Ascending aorta (tissue), 2 donors: ENCODE measurements at places on chromosomes 11 and 22.

DNA sequence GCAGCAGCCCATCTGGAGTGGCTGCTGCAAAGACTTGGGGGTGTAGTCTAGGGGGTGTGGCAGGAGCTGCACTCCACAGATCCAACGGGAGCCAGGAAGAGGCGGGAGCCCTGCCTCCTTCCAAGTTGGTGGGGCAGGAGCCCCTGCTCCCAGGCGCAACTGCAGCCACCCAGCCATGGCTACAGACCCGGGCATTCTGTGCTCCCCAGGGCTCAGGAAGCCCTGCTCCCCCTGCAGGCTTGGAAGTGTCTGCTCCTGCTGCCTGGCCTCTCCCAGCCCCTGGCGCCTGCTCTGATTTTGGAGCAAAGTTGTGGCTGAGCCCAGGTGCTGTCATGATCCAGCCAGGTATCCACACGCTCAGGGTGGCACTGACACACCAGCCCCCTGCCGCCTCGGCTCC lies 58.5 kb downstream of the CCDC34 start:
- H3K36me3 ChIP-seq: no peaks in the 10 kb centered on the region
- no peak overlapping the region for H3K27ac ChIP-seq
- no peak overlapping the region for H3K4me3 ChIP-seq
- H3K4me1 ChIP-seq: peaks cover 2% of the 10 kb centered on the region

DNA sequence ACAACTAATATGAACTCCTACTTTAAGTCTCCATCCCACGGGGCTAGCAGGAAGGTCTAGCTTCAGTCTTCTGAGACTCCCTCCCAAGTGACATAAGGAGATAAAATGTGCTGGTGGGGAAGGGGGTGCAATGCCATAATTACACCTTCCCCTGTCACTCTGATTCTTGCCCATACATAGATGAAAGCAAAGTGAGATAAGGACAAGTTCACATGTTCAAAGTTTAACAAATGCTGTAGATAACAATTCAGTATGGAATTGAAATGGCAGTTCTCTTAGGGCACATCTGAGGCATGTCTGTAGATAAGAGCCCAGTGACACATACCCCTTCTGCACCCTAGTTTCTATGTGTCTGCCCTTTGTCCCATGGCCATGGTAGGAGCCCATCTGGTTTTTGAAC lies 38.2 kb upstream of the PANX1 start:
- H3K4me3 ChIP-seq: no peak overlapping the region
- no peak for DNase-seq
- no peaks in the 10 kb centered on the region for H3K4me1 ChIP-seq
- H3K27me3 ChIP-seq: no peaks in the 10 kb centered on the region
- no peaks in the 10 kb centered on the region for H3K36me3 ChIP-seq
- H3K27ac ChIP-seq: no peak overlapping the region

DNA sequence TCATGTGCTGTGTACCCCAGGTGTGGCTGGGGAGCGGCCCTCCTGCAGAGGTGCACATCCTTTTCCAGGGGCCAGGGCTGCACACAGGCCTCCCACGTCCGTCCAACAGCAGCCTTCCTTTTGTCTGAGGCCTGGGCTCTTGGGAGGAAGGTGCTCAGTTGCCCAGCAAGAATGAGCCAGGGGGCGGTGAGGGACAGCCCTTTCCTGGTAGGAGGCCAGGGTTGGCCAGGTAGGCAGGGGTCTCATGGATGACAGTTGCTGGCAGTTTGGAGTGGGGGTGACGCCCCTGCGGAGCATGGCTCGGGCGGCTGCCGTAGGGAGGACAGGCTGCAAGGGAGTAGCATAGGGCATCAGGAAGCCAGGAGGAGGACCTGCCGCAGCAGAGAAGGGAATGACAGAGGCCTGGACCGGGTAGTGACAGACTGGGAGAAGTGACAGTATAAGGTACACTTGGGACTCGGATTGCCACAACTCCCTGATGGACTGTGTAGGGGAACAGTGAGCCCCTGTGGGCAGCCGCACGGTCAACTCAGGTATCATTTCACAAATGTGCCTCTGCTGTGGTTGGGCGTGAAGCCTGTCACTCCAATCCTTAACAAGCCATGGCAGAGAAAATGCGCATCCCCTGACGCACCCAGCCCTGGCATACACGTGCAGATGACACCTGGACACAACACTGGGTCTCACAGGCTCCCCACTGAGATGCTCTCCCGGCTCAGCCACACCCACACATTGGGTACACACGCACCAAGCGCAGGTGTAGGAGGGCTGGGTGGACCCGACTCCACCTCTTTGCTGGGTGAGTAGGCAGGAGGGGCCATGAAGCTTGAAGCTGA lies 79.7 kb downstream of the DGCR2 start:
- H3K36me3 ChIP-seq: peaks cover 89% of the 10 kb centered on the region
- peak; percentile 50 for DNase-seq
- no peaks in the 10 kb centered on the region for H3K27me3 ChIP-seq
- no peak overlapping the region for H3K27ac ChIP-seq

GRCh38 chr22:32735526-32735925 lies 66.0 kb upstream of the TIMP3 start:
- no peaks in the 10 kb centered on the region for H3K36me3 ChIP-seq
- no peak overlapping the region for H3K27ac ChIP-seq
- no peaks in the 10 kb centered on the region for H3K27me3 ChIP-seq
- no peak overlapping the region for H3K4me3 ChIP-seq
- no peaks in the 10 kb centered on the region for H3K4me1 ChIP-seq

DNA sequence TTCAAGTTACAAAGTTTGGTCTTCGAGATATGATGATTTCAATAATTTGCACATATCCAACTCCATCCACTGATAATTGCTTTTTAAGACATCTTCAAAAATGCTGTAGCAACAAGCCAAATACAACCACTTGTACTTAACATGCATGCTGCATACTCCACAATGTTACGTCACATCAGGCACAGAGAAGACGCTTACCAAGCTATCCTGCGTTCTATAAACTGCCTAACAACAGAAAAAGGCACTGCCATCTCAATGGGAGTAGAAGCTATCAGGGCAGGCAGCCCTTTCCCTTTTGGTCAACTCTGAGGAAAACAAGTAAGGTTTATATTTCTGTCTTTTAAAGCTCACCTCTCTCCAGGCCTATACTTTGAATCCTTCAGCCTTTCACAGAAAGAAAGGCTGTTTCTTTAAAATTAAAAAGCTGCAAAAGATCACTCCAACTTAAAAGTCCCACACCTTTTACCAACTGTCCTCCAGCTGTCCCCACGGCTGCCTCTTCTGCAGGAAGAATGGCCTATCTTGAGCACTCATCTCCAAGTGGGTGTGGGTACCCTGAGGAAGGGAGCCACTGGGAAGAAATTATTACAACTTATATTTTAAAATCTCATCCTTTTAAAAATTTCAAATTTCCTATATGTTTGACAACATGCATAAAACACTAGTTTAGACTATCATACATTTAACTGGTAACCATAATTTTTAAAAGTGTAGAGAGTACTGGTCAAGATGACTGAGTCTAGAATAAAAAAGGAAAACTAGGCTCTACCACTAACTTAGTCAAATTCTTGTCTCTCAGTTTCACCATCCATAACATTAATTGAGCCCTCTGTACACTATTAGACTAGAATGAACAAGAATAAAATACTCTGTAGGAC lies 14.5 kb downstream of the PHF21A start:
- no peaks in the 10 kb centered on the region for H3K27me3 ChIP-seq
- no peaks in the 10 kb centered on the region for H3K36me3 ChIP-seq
- no peak overlapping the region for H3K27ac ChIP-seq
- H3K4me1 ChIP-seq: peaks cover 25% of the 10 kb centered on the region
- DNase-seq: no peak

DNA sequence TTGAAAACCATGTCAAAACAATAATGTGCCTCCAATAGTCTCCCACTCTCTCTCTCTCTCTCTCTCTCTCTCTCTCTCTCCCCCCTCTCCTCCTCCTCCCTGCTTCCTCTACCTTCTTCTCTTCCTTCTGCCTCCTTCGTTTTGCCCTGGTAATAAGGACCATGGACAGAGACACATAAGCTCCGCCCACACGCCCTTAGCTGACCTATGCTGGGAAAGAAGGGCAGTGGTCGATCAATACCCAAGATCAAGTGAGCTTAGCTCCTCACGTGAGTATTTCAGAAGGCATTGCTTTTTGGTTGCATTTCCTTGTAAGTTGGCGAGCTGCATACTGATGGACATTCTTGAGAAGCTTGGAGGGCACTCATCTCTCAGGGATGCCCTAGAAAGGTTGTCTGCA lies 194.8 kb downstream of the MIAT start:
- H3K36me3 ChIP-seq: no peaks in the 10 kb centered on the region
- DNase-seq: no peak
- H3K4me1 ChIP-seq: peaks cover 11% of the 10 kb centered on the region
- no peaks in the 10 kb centered on the region for H3K27me3 ChIP-seq
- H3K4me3 ChIP-seq: no peak overlapping the region

- DNase-seq: no peak
- H3K4me3 ChIP-seq: no peak overlapping the region
- no peaks in the 10 kb centered on the region for H3K36me3 ChIP-seq
- no peak overlapping the region for H3K27ac ChIP-seq
- no peaks in the 10 kb centered on the region for H3K27me3 ChIP-seq
- H3K4me1 ChIP-seq: no peaks in the 10 kb centered on the region
Measured at GRCh38 chr22:29647954-29648737, 44.7 kb downstream of the NF2 start.

- H3K27ac ChIP-seq: no peak overlapping the region
- no peak for DNase-seq
- H3K4me1 ChIP-seq: no peaks in the 10 kb centered on the region
Measured at GRCh38 chr11:131695889-131696429, 325.5 kb downstream of the NTM start.

DNA sequence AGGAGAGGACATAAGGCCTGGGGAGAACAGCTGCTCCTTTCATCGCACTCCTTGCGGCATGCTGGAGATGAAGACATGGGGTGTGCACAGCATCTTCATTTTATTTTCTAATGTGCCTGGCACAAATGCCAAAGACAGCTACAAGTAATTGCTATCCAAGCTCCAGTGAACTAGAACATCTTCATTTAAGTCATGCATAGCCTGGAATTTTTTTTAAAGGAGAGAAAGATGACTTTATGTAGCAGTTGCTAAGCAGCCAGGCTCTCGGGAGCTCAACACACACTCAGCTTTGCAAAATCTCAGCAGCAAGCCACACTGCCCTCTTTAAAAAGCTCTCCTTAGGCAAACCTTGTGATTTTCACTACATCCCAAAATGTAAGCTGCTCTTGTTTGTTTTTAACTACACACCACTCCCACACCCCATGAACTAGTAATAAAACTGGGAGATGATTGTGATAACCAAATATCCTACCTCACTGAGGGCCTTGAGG lies 164.5 kb upstream of the POU2AF2 start:
- H3K4me3 ChIP-seq: no peak overlapping the region
- no peak for DNase-seq
- no peak overlapping the region for H3K27ac ChIP-seq
- no peaks in the 10 kb centered on the region for H3K36me3 ChIP-seq
- no peaks in the 10 kb centered on the region for H3K4me1 ChIP-seq

DNA sequence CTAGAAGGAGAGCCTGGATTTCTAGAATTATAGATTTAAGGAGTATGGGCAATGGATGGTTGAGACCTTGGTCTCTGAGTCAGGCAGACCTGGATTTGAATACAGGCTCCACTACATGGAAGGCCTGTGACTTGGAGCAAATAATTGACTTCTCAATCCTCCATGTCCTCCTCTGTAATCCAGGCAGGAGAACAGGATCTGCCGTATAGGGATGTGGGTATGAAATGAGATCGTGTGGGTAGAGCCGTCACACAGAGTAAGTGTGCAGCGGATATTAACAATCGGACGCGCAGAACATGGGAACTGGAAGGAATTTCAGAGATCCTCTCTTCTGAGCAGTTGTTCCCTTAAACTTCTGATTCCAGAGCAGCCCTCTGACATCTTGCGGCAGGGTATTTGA lies 11.5 kb upstream of the TMPRSS13 start:
- no peak for DNase-seq
- H3K4me3 ChIP-seq: no peak overlapping the region
- H3K27ac ChIP-seq: no peak overlapping the region
- no peaks in the 10 kb centered on the region for H3K4me1 ChIP-seq
- H3K36me3 ChIP-seq: no peaks in the 10 kb centered on the region

DNA sequence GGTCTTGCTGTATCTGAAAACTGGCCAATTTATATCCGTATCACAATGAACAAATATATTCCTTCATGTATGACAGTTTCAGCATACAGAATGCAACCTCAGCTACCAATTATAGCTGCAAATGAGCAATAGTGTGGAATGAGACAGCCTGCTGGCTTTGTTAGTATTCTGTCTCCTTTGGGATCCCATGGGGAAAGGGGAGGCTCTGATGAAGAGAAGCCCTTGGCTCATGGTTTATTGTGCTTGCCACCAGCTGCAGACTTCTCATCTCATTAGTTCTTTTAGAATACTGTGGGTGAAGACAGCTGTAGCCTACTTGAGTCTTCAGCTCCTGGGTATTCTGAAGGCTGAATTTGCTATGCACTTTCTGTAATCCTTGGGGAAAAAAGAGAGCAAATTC lies 42.4 kb downstream of the PITPNB start:
- peaks cover 63% of the 10 kb centered on the region for H3K4me1 ChIP-seq
- H3K27ac ChIP-seq: no peak overlapping the region
- DNase-seq: no peak
- H3K4me3 ChIP-seq: no peak overlapping the region
